ENCODE measurements at places on chromosomes 6 and 20.

- no peak for DNase-seq
Observed at GRCh38 chr20:15236812-15237211, 899.4 kb upstream of the FLRT3 start.

DNA sequence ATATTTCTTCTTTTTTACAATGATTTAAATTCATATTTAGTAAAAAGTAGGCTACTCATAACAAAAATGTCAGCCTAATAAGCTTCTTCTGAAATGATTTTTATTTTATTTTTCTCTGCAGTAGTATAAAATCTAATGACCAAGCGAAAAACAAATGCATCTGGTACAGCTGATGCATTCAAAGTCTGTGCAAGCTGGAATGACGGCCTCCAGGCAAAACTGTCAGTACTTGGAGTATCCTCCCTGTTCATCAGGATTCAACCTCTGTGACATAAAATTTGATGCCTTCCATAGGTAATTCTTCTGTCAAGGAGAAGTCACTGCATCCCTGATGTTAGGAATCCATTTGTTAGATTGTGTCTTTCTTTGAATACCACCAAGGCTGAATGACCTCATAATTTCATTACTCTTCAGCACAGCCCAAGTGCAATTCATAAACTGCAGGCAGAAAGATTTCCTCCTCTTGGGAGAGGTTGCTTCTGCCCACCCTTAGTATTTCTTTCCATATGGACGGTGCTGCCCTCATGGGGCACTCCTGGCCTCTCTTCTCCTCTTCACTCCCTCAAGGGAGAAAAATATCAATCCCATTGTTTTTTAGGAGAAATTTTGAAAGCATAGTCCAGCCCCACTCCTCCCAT lies 146.4 kb upstream of the STXBP5 start:
- no peak for DNase-seq

- peak; percentile 52 for DNase-seq
Observed at GRCh38 chr6:166419286-166419685, 36.5 kb upstream of the MPC1 start.

DNA sequence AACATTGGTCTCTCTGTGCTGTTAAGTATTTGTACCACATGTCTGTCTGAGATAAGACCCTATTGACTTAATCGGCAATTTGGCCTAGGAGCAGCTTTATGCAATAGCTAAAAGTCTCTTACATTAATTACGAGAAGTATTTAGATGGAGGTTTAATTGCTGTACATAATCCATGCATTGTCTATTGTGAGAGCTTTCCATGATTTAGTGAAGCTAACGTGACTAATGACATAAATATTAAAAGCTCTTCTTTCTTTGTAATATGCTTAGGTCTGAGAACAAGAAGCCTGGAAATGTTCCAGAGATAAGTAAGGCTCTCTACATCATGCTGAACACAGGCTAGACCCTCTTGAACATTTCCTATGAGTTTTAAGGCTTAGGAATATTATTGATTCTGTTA lies 32.7 kb upstream of the FAM83B start:
- DNase-seq = no peak

DNA sequence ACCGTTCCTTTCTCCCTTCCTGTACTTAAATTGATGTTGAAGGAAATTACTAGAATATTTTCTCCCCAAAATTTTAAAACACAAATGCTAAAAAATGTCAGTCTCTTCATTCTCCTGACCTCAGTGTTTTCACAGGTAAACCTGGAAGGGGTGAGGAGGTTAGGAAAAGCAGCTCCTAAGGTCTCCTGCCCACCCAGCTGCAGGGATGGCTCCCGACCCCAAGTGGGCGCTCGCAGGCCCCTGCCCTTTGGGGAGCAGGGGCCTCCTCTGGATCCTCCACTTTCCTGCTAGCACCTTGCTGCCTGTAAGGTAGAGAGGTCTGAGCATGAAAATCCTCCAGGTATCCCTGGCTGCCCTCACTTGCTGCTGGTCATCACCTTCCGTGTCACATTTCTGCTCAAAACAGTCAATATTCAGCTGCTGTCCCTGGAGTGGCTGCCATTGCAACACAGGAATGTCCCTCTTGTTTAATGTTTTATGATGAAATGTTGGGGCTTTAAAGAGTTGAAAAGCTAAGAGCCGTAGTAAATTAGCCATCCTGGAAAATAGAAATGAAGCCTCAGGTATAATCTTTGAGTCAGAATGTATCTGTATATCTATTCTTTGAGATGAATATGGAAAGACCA lies 10.9 kb upstream of the HSP90AB1 start:
- DNase-seq = no peak

GRCh38 chr6:160519603-160520042 lies 144.5 kb downstream of the LPA start:
- peak; percentile 60 for DNase-seq

- no peak for DNase-seq
Observed at GRCh38 chr6:56766139-56766805, 123.6 kb upstream of the DST start.

GRCh38 chr6:91718198-91718597 lies 1131.3 kb upstream of the MAP3K7 start:
- DNase-seq = no peak

- no peak for DNase-seq
Observed at GRCh38 chr6:22598339-22598738, 29.0 kb downstream of the HDGFL1 start.

DNA sequence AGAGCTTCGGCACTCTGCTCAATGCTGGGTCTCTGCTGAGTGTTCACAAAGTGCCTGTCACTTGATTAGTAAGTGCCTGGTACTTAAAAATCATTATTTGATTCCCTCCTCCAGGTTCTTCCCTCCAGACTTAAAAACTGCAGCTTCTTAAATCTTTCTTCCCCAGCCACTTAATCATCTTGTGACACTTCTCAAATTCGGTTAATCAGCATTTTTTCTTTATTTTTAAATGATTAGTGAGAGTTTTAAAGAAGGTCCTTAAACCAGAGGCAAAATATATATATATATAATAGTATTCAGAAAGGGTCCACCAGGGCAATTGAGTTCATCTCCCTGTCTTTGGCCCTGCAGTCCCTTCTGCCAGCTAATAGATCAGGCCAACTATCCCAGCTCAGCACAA lies 8.0 kb upstream of the BANF2 start:
- no peak for DNase-seq

DNA sequence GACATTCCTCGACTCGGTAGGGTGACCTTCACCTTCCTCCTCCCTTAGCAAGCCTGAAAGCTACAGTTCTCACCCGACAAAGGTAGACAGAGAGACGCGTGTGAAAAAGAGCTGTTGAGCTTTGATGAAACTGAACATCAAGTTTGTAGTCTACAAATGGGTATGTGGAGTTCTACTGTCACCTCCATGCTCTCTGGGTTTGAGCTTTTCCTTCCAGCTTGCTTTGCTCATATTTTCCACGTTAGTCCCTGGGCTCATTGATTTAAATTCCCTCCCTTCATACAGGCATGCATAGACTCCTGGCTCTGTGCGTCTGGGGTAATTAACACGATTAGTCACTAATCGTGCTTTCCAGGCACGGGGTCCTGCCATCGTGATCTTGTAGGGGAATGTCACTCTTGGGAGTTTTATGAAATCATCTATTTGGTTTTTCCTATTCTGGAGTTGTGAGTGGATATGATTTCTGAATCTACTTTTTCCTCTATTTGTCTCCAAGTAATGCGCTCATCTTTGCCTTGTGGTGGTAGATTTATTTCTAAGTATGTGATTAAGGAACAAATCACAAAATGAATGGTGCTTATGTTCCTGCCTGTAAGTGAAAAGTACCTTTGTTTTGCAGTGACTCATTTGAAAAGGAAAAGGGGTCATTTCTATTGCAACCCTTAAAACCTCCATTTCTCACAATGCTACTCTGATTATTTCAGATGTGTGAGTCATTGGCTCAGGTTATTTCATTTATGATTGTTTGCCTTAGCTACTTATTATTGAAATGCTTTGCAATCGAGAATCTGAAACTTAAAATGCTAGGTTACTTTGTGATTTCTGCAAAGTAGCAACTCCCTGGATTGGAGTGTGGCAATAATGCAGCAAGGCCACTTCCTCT lies 154.6 kb downstream of the ZDHHC14 start:
- no peak for DNase-seq

GRCh38 chr20:45426320-45427016 lies 10.5 kb downstream of the PIGT start:
- DNase-seq = no peak

GRCh38 chr6:131966443-131966842 lies 15.3 kb upstream of the CCN2 start:
- DNase-seq = no peak

DNA sequence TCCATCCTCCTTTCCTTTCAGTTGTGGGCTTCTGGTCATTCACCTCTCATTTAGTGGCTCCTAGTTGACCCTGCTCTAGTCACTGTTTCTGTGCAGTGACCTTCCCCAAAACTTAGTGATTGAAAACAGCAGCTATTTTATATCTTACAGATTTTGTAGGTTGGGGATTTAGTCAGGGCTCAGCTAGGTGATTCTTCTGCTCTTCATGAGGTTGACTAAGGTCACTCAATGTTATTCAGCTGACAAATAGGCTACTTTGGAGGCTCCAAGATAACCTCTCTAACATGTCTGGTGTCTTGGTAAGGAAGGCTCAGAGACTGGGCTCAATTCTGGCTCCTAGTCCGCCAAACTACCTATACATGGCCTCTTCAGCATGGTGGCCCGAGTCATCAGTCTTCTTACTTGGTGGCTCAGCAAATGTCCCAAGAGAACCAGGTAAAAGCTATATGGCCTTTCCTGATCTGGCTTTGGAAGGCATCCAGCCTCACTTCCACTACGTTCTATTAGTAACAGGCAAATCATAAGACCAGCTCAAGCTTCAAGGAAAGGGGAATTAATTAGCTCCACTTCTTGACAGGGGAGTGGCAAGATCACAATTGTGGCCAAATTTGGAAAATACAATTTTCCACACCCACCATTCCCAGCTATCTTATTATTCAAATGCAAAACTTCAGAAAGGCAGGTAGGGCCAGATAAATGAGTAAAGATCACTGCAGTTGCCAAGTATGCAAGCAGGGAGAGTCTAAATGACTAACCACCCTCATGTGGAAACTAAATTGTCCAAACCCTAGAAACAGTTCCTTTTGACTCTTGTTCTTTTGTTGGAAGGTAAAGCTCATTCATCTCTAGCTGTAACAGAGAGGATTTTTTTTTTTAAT lies 50.5 kb upstream of the LTV1 start:
- DNase-seq = no peak

- DNase-seq = no peak
Observed at GRCh38 chr6:70163795-70164194, 139.1 kb downstream of the COL9A1 start.

- no peak for DNase-seq
Observed at GRCh38 chr6:119350202-119350951, 816 bp upstream of the MAN1A1 start.

GRCh38 chr6:53809691-53810090 lies 14.9 kb downstream of the LRRC1 start:
- DNase-seq = no peak

DNA sequence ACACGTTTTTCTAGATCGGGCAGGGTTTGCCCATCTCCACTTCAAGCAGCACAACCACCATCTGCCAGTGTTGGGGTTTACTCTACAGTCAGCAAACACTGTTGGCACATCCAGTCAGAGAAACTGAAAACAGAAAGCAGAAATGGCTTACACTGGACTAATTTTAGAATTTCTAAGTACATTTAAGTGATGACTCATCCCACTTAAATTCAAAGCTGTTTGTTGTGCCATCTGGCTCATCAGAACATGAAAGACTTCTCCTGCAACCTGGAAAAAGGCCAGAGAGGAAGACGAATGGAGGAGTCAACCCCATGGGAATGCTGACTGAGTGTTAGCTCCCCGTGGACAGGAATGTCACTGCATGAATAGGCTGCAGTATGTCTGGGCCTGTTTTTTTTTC lies 21.8 kb downstream of the FAM209B start:
- no peak for DNase-seq

DNA sequence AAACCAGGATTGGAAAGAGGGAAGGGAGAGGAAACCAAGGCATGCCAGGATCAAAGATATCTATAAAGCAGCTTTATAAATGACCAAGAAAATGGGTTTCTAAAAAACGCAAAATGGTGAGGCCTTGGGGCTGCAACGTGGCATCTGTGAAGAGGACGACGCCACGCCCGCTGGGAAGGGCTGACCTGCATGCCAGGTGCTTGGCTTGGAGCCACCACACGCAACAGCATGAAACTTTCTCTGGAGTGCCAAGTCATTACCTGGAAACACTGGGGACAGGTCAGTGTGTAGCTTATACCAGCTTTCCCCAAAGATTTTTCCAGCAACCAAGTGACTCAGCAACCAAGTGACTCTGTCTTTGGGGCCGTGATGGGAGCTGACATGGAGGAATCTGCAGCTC lies 82.5 kb downstream of the POPDC3 start:
- no peak for DNase-seq

DNA sequence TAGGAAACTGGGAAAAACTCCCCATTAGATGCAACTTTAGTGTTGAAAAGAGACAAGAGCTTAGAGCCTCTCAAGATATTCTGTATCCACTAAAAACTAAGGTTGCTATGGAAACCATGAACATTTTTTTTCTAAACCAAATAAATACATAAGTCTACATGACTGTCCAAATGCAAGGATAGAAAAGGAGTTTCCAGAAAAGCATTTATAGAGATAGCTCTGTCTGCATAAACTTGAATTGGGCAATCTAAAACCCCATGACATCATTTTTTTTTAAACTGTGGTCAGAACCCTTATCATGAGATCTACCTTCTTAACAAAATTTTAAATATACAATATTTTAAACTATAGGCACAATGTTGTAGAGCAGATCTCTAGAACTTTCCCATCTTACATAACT lies 36.4 kb upstream of the FAM83B start:
- no peak for DNase-seq

DNA sequence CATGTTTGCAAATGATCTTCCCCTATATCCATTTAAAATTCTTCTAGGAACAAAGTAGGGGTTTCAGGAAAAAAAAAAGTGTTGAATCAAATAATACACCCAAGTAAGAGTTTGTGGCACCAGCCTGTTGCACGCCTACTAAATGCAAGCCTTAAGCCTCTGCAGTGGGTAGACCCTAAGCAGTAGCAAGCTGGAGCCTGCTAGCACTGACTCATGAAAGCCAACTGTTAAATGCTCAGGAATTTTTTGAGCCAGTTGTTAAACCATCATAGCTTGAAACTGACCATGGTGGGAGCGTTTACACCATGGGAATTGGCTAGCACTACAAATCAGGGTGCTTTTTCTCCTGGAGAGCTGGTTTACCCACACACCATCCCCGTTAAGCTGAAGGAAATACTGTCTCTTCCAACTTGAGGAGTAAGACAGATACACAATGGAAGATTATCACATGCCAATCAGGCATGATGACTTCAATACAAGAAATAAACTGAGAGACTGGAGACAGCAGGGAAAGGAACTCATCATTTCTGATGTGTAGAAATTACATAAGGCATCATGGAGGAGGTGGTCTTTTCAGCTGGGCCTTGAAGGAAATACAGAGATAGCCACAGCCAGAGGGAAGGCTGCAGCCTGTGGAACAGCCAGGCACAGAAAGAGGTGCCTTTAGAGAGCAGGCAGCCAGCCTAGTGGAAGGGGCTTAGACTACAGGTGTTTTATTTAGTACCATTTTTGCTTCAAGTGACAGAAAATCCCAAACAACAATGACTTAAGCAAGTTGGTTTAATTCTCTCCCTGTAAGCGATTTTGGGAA lies 110.8 kb downstream of the SNX5 start:
- DNase-seq = no peak
